ENCODE measurements at places on chromosomes 2 and 18. TPM values are rescaled to one million over a fixed set of nuclear protein-coding genes. Genes with fewer than 3 reads are reported as not detected.

The CHST9 gene
- total RNA-seq = not detected

The SCN1A gene
- not detected for total RNA-seq

The DTNB gene
- 9.4 TPM for total RNA-seq

The ME2 gene
- total RNA-seq = 40.5 TPM

The DSG4 gene
- total RNA-seq = not detected

Measured in subcutaneous adipose tissue (tissue), 4 donors.